ENCODE measurements at places on chromosomes 3 and 15.
A peak's percentile ranks its signal among the peaks of the same experiment; 100 is the strongest.

- DNase-seq = peak; percentile 15
These were observed 621 bp downstream of the RGMA start for GRCh38 chr15:93088200-93088980.

GRCh38 chr15:29435811-29436210 lies 166.2 kb upstream of the NSMCE3 start:
- DNase-seq = peak; percentile 38

- DNase-seq = peak; percentile 34
These were observed 2.7 kb downstream of the ANKRD28 start for GRCh38 chr3:15794842-15795650.

DNA sequence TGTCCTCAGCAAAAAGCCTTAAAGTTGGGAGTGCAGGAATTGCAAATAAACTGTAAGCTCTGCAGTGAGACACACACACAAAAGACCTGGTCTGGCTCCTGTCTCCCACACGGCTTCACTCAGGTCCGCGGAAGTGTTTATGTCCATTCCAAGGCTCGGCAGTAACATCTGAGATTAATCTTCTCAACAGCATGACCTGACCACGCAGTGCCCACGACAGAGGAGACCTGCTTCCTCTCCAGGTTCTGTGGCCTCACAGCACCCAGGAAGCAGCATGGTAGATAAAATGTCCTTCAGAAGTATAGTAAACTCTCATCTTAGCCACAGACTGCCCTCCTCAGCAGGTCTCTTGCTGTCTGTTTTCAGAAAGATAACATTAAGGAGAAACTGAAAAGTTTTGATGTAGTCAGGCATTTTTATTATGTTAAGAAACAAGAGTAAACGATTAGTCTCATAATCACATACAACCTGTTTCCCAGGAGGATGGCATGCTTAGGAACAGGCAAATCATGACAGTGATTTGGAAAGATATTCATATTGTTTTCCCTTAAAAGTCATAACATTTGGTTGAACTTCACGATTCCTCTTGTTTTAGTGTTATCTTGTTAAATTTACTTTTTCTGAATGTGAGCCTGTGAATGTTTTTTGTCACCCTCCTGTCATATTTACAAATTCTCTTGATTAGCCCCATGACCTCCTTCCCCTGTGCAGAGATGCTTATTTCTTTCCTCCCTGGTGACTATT lies 34.6 kb downstream of the CD200R1L start:
- DNase-seq = no peak

GRCh38 chr3:72494130-72494529 lies 354.1 kb downstream of the SHQ1 start:
- DNase-seq = no peak
